GM18507 (cell line): ENCODE measurements at places on chromosomes 2 and 18.

DNA sequence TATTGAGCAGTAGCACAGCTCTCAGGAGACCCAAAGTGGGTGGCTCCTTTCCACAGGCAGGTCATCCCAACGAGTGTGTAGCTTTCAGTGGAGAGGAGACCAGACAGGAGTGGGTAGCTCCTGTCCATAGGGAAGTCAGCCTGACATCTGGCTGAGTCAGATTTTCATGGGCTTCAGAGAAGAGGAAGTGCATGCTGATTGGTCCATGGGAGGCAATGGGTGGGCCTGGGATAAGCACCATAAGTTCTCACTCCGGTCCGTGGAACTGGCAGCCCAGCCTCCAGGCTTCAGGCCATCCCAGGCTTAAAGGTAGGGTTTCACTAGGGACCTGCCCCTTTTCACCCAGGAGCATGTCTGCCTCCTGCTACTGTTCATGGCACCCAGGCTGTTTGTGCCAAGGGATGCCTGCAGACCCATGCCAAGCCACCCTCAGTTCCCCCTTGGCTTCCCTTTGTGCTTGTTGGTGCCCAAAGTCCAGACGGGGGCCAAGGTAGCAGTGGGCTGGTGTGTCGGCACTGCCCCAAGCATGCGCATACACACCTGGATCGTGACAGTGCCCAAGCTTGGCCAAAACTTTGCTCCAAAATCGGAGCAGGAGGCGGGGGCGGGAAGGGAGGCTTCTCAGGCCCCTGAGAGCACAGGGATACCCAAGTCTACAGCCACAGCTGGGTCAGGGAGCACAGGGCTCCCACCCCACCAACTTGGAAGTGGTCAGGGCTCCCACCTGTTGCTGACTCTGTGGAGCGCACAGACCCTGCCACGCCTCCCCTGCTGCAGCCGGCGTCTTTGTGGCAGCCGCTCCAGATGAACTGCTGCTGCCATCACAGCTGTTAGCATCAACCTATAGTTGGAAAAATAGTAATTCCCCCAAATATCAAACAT lies 26.4 kb downstream of the MARCHF7 start:
- no peak for DNase-seq

GRCh38 chr2:57156231-57156924 lies 890.2 kb upstream of the VRK2 start:
- no peak for DNase-seq

DNA sequence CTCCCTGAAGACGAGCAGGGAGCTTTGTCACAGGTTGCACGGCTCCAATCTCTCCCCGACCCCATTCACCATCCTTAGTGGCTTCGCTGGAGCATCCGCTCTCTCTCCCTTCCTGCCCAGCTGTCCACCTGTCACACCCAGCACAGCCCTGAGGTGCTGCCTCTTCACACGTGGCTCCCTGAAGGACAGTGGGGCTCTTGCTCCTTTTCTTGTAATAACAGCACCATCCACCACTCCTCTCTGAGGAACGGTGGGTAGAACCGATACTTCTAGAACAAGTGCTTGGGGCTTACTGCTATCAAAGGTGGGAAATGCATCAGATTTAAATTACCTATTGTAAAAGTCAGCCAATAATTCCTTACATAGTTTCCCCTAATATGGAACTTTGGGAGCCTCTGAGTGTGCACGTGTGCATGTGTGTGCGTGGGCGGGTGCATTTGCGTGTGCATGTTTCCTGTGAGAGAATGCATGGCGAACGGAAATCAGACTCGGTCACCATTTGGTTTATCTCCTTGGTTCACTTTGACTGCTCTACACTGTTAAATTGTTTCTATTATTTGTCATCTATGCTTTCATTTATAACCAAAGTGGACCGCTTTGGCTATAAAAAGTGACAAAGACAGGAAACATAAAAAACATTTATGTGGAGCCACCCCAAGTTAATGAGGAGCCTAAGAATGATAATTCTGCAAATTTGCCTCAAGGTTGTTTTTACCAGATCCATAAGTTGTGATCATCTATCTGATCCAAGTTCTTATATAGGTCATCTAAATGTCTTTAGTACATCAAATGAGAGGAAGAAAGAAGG lies 39.1 kb downstream of the KLHL29 start:
- no peak for DNase-seq

DNA sequence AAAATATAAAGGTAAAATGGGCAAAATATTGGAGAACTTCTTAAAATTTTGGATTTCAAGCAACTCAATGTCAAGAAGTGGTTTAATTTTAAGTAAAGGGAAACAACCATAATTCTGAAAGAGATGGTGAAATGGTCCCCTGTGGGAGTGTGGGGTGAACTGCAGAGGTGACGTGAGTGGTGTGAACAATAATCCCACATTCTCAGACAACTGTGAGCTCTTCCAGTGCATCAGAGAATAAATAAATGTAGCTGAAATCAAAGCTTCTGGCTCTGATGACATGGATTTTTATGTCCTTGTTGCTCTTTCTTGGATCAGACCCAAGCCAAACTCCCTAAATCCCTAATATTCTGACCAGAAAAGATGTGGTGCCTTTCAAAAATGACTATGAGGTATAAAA lies 672.7 kb downstream of the ZEB2 start:
- DNase-seq = no peak

GRCh38 chr2:168025487-168026202 lies 221.8 kb downstream of the STK39 start:
- DNase-seq = no peak

DNA sequence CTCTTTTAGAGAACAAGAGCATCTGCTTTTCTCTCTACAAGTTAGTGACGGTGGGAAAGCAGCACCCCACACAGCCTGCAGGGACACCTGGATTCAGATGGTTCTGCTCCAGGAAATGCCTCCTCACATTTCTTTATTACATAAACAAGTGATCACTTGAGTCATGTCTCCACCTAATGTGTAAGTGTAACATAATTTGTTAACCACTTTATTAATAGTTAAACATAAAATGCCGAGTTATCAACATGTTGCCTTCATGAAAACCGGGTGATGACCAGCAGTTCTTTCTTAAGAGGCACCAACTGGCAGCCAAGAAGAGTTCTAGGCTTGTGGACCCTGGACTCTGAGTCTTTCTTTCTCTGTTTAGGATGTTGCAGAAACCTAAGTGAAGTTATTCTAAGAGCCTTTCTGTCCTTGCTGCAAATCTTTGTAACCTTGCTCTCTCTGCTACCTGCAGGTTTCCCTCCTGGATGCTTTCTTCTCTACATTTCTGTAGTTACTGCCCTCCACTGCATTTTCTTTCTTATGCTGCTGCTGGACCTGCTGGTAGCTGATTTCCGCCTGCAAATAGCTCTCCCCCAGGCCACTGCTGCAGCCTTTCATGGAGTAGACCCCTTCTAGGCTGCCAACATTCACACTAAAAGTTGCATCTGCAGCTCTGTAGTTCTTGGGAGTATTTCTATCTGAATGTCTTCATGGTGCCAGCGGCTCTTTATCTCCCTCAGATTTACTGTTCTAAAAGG lies 24.3 kb downstream of the UPP2 start:
- no peak for DNase-seq

DNA sequence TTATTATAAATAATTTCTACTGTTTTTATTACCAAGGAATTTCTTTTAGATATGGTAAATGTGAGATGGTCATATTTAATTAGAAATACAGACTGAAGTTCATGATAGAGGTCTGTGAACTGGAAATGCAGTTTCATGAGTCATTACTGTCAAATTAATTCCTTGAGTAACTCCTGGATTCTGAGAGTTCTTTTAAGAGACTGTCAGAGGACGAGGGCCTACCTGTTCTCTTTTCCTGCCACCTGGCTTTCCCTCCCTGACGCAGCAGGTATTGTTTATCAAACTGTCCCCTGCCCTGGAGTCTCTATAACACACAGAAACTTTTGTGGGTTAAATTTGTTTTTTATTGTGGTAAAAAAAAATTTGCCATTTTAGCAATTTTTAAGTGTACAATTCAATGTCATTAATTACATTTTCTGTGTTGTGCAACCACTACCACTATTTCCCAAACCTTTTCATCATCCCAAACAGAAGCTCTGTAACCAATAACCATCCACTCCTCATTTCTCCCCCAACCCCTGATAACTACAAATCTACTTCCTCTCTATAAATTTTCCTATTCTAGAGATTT lies 142.6 kb downstream of the DIS3L2 start:
- DNase-seq = no peak
